ENCODE measurements at places on chromosomes 6 and 20. TPM values are rescaled to one million over a fixed set of nuclear protein-coding genes. Genes with fewer than 3 reads are reported as not detected.

GRCh38 chr6:105867277-105867676 is 218.9 kb upstream of the PRDM1 start:
- DNase-seq = no peak

GRCh38 chr6:147715035-147715434 is 206.5 kb downstream of the SAMD5 start:
- DNase-seq = no peak

Gene AGER
- 7.6 TPM for total RNA-seq

- DNase-seq = no peak
Measured at GRCh38 chr6:14910692-14911547, 334.9 kb upstream of the JARID2 start.

GRCh38 chr6:71238351-71238750 is 50.3 kb upstream of the OGFRL1 start:
- DNase-seq = peak; percentile 43

DNA sequence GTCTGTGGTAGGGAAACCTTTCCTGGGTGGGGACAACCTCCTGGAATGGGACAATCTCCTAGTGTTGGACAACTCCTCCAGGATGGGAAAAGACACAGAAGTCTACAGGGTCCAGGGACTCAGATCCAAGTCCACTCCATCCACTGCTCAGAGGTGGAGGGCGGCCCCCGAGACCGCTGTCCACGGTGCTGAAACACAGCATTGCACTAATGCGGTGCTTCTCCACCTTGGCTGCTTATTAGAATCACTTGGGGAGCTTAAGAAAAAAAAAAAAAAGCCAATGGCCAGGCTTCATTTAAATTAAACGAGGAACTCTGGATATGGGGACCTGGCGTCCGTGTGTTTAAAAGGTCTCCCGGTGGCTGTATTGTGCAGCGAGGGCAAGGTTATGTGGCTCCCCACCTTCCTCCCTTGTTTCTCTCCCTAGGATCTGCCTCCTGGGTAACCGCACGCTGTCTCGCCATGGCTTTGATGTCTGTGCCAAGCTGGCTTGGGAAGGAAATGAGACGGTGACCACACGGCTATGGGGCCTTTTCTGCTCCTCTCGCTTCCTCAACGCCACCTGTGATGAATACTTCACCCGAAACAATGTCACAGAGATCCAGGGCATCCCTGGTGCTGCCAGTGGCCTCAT is 12.0 kb downstream of the SLC12A5 start:
- peak; percentile 24 for DNase-seq

GRCh38 chr6:2713473-2714110 is 37.1 kb downstream of the MYLK4 start:
- DNase-seq = no peak

GRCh38 chr6:162438980-162439379 is 288.6 kb downstream of the PRKN start:
- no peak for DNase-seq

Gene EIF2S2
- 104 TPM for total RNA-seq

DNA sequence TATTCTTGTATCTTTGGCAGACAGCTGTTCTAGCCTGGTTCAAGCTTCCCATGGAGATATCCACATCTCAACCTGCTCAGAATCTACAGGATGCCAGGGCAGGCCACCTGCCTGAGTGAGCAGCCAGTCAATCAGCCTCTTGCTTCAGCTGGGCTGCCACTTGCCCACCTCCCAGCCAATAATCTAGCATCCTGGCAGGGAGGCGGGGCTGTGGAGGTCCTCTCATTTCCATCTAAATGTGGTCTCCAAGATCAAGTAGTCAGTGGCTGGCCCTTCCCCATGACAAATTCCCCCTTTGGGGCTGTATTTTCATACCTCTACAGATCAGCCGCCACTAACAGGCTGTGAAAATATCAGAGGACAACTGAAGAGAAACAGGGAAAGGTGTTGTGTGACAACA is 33.0 kb upstream of the SPDEF start:
- no peak for DNase-seq
